ENCODE measurements at places on chromosomes 3 and 15. TPM values are rescaled to one million over a fixed set of nuclear protein-coding genes. Genes with fewer than 3 reads are reported as not detected.
A peak's percentile ranks its signal among the peaks of the same experiment; 100 is the strongest.

PML gene
- 15.7 TPM for total RNA-seq

CELF6 gene
- 1.1 TPM for total RNA-seq

DNA sequence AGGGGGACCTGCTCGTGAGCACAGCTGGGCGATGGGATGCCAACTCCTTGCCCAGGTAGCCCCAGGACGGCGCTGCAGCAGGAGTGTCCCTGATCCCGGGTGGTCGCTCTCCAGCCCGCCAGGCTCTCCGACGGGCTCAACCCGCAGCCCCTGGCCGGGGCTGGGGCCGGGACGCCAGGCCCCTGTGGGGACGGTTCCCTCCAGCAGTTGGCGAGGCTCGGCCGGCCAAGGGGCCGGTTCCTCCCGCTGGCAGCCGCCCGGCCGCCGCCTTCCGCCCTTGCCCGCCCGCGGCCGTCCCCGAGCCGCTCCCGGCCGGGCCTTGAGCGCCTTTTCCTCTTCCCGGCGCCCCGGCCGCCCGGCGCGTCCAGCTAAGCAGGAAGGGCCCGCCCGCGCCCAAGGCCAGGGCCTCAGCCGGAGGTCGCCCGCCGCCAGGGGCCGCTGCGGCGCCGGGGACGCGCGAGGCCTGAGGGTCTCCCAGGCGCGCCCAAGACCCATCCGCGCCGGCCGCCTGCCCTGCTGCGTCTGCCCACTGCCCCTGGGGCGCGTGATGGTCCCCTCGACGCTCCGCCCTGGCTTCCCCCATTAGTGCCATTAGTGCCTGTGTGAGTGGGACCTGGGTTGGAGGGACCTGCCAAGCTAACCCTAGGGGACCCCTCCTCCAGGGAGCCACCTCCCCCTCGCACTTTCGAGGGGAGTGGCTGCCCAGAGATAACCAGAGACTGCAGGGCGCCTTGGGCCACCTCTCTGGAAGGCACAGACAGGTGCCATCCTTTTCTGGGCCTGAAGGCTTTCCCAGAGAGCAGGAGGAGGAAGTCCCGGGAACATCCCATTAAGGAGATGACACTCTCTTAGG, 106.4 kb downstream of the FBLN2 start:
- H3K27ac ChIP-seq = no peak overlapping the region
- peaks cover 27% of the 10 kb centered on the region for H3K27me3 ChIP-seq
- no peaks in the 10 kb centered on the region for H3K36me3 ChIP-seq
- DNase-seq = peak; percentile 85
- no peaks in the 10 kb centered on the region for H3K4me1 ChIP-seq
- H3K4me3 ChIP-seq = no peak overlapping the region

- H3K36me3 ChIP-seq = no peaks in the 10 kb centered on the region
- no peaks in the 10 kb centered on the region for H3K27me3 ChIP-seq
- DNase-seq = no peak
- no peak overlapping the region for H3K4me3 ChIP-seq
- peaks cover 33% of the 10 kb centered on the region for H3K4me1 ChIP-seq
- peak overlapping the region; percentile 75 for H3K27ac ChIP-seq
Measured at GRCh38 chr15:57307527-57308169, 68.7 kb upstream of the CGNL1 start.

Measured in hepatocyte (in vitro differentiated cells).